Stimulated activated naive CD4-positive, alpha-beta T cell treated with Interleukin-2 at 50 U/mL for 16 hours (primary cell): ENCODE measurements at places on chromosomes 12 and 14.

DNA sequence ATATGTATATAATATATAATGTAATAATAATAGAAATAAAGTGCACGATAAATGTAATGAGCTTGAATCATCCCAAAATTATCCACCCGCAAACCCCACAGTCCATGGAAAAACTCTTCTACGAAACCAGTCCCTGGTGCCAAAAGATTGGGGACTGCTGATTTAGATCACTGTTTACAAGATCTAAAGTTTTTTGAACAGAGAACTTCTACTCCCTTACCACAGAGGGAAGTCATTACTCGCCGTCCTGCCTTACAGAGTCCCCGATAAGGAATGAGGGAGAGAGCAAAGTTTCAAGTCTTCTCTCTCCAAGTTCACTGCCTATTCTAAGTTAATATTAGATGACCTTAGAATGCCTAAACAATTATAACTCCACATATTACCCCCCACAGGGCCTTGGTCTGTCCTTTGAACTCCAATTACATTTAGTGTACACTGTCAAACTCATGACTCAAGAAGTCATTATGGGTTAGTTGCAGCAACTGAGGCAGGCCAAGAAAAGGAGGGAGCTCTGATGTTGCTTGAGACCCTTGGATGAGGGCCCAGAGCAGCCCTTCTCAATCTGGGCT, 21.8 kb upstream of the DHRS4 start:
- DNase-seq = no peak

- DNase-seq = peak; percentile 51
Observed at GRCh38 chr12:111529424-111530368, 69.4 kb downstream of the ATXN2 start.

- DNase-seq = no peak
Observed at GRCh38 chr14:94122438-94122837, 7.0 kb downstream of the IFI27L2 start.

DNA sequence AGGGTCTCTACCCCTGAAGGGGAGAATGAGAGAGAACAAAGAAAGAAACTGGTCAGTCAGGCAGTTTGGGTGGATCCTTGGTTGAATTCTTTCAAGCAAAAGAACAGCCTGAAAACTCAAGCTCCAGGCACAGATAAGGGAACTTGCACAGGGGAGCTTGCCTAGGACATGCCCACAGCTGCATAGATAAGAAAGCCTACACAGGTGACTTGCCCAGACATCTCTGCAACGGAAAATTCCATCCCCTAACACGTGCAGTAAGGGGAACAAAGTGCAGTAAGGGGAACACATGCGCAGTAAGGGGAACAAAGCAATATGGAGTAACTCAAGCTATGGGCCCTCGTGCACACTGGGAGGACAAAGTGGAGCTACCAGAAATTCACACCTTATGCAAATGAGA, 540.1 kb upstream of the MIS18BP1 start:
- DNase-seq = no peak

- DNase-seq = no peak
Observed at GRCh38 chr12:27304856-27305255, 27.8 kb upstream of the BMAL2 start.

GRCh38 chr14:89325299-89325883, 91.6 kb downstream of the FOXN3 start:
- no peak for DNase-seq

DNA sequence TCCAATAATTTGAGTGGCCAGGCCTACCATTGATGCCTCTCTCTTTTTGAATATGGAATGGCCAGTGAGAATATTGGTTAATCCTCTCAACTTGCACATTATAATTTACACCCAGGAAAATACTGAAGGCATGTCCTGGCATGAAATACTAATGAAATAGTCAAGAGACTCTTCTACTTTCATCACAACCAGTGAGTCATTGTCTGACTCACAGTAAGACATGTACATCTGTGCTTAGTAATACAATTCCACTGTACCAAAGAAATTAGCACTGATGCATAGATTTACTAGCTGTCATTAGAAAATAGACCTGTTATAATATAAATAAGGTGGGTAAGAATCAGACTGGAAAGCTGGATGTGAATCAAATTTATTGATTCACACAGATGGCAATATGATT, 31.6 kb downstream of the KCNC2 start:
- no peak for DNase-seq

GRCh38 chr12:124216966-124217365, 77.9 kb upstream of the RFLNA start:
- no peak for DNase-seq

DNA sequence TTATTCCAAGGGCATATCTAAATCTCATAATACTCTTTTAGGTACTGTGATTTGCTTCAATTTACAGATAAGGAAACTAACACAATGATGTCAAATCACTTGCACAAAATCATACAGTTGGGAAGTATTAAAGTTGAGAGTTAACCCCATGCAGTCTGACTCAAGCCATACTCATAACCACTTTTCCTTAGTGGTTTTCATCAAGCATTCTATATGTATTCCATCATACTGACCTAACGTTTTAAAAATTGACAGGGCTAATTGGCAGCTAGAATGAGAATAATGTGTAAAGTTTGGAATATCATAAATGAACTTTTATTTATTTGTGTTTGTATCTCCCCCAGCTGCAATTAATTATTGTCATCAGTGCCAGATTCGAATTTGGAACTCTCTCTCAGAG, 20.9 kb downstream of the PUS7L start:
- no peak for DNase-seq
